ENCODE measurements at places on chromosomes 12 and 14.

GRCh38 chr14:95871531-95871930 is 5.1 kb upstream of the TUNAR start:
- no peak for DNase-seq

DNA sequence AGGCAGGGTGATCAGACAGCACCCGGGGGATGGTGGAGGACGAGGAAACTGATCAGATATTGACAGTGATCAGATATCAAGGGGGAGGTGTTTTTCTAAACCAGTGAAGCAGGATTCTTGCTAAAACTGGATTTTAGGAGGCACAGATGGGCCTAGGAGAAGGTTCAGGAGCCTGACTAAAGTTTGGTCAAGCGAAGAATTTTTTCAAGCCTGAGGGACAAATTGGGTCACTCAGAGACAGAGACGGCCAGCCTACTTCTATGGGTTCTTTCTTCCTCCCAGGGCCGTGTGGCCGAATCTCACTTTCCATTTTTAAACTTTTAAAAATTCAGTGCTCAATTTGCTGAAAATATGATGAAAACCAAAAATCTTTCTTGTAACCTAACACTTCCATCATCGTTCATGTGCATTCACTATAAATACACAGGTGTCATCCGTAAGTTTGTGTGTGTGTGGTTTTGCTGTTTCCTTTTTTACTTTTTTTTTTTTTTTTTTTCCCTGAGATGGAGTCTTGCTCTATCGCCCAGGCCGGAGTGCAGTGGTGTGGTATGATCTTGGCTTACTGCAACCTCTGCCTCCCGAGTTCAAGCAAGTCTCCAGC is 68.5 kb downstream of the RIN3 start:
- no peak for DNase-seq

GRCh38 chr12:15697201-15697600 is 92.0 kb downstream of the EPS8 start:
- DNase-seq = no peak

- DNase-seq = no peak
These were observed 123.1 kb downstream of the SRGAP1 start for GRCh38 chr12:63967358-63968145.
